ENCODE measurements at places on chromosomes 12 and 14.

DNA sequence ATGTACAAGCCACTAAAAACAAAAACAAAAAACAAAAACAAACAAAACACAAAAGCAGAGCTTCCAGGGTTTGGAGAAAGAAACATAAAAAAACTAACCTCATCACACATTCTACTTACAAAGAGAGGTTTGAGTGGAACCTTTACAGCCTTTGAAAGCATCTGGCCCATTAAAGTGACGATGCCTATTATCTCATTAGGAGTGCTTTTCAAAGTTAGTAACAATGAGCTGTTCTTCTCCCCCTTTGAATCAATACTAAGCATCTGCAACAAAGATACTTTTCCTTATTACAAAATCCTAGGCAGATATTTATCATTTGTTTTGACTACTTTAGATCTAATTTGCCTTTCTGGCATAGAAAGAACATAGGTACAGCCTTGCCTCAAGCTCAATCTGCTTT is 217.3 kb downstream of the PPM1H start:
- no peaks in the 10 kb centered on the region for H3K36me3 ChIP-seq
- no peak for DNase-seq
- H3K4me3 ChIP-seq: no peak overlapping the region
- H3K4me1 ChIP-seq: peaks cover 32% of the 10 kb centered on the region
- no peak overlapping the region for H3K27ac ChIP-seq

GRCh38 chr12:75888874-75889613 is 142.5 kb downstream of the PHLDA1 start:
- no peaks in the 10 kb centered on the region for H3K36me3 ChIP-seq
- H3K4me1 ChIP-seq: peaks cover 65% of the 10 kb centered on the region
- H3K27ac ChIP-seq: peak overlapping the region; percentile 94
- no peaks in the 10 kb centered on the region for H3K27me3 ChIP-seq
- no peak for DNase-seq
- H3K4me3 ChIP-seq: no peak overlapping the region

DNA sequence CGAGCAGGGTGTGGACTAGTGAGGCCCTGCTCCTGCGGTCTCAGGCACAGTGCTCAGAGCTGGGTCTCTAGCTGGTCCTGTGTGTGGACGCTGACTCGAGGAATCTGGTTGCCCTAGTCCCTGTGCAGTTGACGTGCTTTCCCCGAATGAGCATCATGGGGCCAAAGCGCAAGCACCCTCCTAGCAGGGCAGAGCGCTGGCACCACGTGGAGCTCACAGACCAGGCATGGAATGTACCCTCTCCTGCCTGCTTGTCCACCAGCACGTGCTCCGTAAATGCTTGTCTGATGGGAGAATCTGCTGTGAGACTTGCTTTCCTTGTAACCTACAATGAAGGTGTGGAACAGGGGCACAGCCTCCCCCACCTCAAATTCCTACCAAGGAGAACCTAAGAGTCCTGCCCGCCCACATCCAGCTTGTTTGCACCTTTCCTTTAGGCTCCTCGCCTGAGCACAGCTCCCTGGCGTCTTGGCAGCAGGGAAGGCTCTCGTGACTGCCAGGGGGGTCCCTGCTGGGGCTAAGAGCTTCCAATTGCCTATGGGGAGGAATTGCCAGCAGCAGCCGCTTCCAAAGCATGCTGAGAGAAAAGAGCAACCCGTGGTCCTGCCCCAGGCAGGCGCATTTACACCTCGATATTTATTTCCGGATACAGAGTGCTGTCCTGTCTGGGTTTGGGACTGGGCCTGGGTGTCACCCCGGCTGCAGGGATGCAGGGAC is 125.0 kb downstream of the PIWIL1 start:
- no peak overlapping the region for H3K4me3 ChIP-seq
- H3K36me3 ChIP-seq: no peaks in the 10 kb centered on the region
- no peak overlapping the region for H3K27ac ChIP-seq
- no peak for DNase-seq
- H3K27me3 ChIP-seq: no peaks in the 10 kb centered on the region

GRCh38 chr12:64666054-64666914 is 56.0 kb downstream of the RASSF3 start:
- peaks cover 39% of the 10 kb centered on the region for H3K4me1 ChIP-seq
- H3K4me3 ChIP-seq: no peak overlapping the region
- H3K36me3 ChIP-seq: no peaks in the 10 kb centered on the region
- no peak for DNase-seq
- no peak overlapping the region for H3K27ac ChIP-seq
- no peaks in the 10 kb centered on the region for H3K27me3 ChIP-seq

DNA sequence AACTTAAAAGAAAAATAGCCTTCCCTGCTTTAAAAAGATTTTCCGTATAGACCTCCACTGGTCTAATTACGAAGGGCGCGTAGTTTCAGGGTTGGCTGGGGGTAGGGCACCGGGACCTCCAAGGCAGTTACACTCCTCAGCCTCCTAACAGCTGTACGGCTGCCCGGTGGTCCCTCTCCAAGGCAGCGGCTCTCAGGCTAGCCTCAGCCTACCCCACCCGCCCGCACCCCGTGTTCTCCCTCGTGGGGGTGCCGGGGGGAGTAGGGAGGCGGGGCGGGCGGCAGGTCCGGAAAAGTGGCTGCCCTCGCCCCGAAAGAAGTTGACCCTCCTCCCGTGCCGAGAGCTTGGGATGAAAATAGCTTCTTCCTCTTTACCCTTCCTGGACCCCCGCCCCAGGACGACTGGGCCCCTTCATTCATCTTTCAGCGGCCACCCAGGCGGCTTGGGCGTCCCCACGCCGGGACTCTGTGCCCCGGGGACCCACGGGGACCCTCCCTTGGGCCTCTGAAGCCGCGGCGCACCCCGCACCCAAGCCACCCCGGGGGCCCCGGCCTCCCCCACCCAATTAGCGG is 991 bp upstream of the RCOR1 start:
- peaks cover 12% of the 10 kb centered on the region for H3K4me1 ChIP-seq
- no peaks in the 10 kb centered on the region for H3K27me3 ChIP-seq
- H3K36me3 ChIP-seq: no peaks in the 10 kb centered on the region
- peak overlapping the region; percentile 80 for H3K4me3 ChIP-seq

DNA sequence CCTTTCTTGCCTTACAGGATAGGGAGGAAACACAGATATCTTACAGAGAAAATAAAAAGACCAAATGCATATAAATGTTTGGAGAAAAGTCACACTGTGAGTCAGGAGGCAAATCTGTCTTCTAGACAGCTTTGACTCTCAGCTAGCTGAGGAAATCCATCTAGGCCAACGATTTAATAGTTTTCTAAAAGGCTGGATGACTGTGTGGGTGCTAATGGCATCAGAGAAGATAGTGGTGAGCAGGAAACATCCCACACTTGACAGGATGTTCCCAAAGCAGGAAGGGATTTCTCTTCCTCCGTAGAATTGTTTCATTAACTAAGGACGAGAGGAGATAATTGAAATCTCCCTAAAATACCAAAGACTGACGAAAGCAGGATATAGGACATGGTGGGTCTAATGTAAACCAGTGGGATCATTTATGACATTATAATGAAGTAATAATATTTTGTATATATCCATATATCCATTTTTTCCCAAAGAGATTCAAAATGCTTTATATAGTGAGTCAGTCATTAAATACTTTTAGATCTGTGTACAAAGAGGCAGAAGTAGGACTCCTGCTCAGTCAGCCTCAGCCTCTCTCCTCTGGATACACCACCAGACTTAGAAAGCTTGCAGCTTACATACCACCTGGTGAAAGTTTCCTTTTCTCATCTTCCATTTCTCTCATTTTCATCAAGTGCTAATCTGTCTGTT is 44.3 kb upstream of the PSMA6 start:
- no peak for DNase-seq
- H3K27me3 ChIP-seq: no peaks in the 10 kb centered on the region
- H3K4me3 ChIP-seq: no peak overlapping the region
- H3K4me1 ChIP-seq: no peaks in the 10 kb centered on the region
- no peaks in the 10 kb centered on the region for H3K36me3 ChIP-seq

DNA sequence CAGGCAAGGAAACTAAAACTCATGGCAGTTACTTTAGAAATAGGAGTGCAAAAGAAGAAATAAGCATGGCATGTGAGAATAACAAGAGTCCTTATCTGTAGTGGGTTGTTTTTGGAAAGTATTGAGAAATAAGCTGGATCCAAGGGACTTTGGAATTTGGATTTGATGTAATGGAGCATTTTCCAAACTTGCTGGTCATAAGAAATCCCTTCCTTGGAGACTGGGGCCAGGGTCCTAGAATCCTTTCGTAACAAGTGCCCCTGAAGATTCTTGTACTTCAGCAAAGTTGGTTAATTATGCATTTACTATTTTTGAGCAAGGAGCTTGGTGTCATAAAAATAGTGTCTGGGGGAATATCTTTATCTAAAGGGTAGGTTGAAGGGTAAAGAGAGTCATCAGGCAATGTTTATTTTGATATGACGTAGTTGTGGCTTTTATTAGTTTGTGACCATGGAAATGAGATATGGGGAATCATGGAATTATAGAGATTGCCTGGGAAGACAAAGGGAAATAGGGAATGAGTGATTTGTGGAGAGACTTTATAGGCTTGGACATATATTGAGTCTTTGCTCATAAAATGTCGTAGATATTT is 53.9 kb downstream of the WNK1 start:
- no peaks in the 10 kb centered on the region for H3K27me3 ChIP-seq
- no peaks in the 10 kb centered on the region for H3K4me1 ChIP-seq
- no peak for DNase-seq
- no peaks in the 10 kb centered on the region for H3K36me3 ChIP-seq

DNA sequence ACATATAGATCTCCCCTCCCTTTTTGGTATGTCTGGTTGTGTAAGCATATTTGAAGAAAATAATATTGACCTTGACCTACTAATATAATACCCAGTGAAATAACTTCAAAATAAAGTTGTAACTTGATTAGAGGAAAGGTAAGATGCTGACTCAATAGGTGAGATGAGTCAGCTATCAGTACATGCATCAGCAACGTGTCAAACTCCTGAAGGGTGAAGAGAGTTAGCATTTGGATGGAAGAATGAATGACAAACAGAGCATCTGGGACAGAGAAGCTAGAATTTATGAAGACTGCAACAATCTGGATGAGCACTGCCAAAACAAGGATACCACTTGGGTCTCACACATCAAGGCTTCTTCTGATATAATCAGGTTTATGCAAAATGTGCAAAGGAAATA is 74.9 kb downstream of the PPP2R5E start:
- H3K4me3 ChIP-seq: no peak overlapping the region
- no peak overlapping the region for H3K27ac ChIP-seq
- no peaks in the 10 kb centered on the region for H3K36me3 ChIP-seq
- peaks cover 38% of the 10 kb centered on the region for H3K4me1 ChIP-seq

- H3K4me1 ChIP-seq: no peaks in the 10 kb centered on the region
- no peak overlapping the region for H3K4me3 ChIP-seq
- H3K27me3 ChIP-seq: no peaks in the 10 kb centered on the region
- H3K27ac ChIP-seq: no peak overlapping the region
Measured at GRCh38 chr12:129961091-129961490, 57.3 kb upstream of the TMEM132D start.

DNA sequence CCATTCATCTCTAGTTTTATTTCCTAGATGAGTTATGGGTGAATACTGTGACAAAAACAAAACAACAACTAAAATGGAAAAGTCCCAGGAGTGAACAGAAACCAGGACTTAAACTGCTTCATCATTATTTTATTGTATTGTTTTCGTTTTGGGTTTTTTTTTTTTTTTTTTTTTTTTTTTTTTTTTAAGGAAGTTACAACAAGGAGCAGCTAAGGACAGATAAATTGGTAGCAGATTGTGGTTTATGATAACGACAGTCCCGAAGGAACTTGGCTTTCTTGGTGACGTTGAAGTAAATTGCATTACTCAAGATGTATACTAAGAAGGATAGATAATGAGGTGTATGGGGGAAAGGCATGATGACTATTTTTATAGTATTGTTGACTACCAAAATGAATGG is 866.3 kb downstream of the NRXN3 start:
- no peaks in the 10 kb centered on the region for H3K36me3 ChIP-seq
- no peak overlapping the region for H3K27ac ChIP-seq
- H3K4me1 ChIP-seq: no peaks in the 10 kb centered on the region
- DNase-seq: no peak
- no peaks in the 10 kb centered on the region for H3K27me3 ChIP-seq

DNA sequence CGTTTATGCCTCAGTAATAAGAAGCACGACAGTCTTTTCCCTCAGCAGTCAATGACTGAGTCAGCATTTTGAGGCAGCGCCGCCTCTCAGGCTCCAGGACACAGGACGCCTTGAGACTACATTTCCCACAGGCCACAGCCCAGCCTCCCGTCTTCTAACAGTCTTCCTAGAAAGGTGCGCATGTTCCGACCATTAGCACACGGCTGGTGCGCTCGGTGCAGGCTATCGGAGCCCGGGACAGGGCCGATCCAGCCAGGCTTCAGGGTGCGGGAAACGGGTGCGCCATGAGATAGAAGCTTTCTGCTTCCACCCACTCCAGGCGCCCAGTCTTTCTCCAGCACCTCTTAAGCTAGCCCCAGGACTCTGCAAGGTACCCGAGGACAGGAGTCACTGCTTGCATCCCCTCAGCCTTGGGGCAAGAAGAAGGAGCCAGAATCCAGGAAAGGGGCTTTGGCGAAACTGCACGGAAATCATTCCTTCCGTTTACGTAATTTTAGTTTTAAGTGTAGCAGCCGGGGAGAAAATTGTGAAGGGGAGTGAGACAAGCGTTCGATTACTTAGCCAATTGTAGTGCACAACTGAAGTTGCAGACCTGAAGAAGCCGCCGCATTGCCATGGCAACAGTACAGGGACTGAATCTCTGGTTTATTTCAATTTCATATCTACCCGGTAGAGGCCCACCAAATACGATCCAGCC is 54.0 kb downstream of the ZNF641 start:
- no peak overlapping the region for H3K4me3 ChIP-seq
- H3K27me3 ChIP-seq: no peaks in the 10 kb centered on the region
- no peaks in the 10 kb centered on the region for H3K36me3 ChIP-seq
- no peak overlapping the region for H3K27ac ChIP-seq

- no peak overlapping the region for H3K4me3 ChIP-seq
- no peak for DNase-seq
- H3K4me1 ChIP-seq: no peaks in the 10 kb centered on the region
- H3K27me3 ChIP-seq: no peaks in the 10 kb centered on the region
- H3K27ac ChIP-seq: no peak overlapping the region
Measured at GRCh38 chr12:90839346-90839745, 115.6 kb downstream of the CCER1 start.

Data from HCT116 (cell line).